Activated naive CD4-positive, alpha-beta T cell treated with Interleukin-2 at 50 U/mL for 16 hours (primary cell): ENCODE measurements at places on chromosomes 7 and 10.

DNA sequence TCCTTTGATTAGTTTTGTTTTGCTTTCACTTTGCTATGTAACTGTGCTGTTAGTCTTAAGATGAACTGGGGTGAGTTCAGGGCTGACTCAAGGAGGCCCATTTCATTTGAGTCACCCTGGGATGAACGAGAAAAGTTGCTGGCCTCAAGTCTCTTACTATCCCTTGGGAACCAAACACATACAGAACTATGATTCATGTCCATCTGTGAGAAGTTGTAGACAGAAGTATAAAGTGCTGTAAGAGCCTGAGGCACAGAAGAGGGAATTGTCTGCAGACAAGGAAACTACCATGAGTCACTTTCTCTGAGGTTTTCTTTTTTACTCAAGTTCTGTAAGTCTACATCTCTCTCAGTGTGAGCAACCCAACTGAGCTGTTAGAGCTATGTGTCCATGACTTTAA, 179.8 kb upstream of the CSTF2T start:
- DNase-seq: peak; percentile 34

DNA sequence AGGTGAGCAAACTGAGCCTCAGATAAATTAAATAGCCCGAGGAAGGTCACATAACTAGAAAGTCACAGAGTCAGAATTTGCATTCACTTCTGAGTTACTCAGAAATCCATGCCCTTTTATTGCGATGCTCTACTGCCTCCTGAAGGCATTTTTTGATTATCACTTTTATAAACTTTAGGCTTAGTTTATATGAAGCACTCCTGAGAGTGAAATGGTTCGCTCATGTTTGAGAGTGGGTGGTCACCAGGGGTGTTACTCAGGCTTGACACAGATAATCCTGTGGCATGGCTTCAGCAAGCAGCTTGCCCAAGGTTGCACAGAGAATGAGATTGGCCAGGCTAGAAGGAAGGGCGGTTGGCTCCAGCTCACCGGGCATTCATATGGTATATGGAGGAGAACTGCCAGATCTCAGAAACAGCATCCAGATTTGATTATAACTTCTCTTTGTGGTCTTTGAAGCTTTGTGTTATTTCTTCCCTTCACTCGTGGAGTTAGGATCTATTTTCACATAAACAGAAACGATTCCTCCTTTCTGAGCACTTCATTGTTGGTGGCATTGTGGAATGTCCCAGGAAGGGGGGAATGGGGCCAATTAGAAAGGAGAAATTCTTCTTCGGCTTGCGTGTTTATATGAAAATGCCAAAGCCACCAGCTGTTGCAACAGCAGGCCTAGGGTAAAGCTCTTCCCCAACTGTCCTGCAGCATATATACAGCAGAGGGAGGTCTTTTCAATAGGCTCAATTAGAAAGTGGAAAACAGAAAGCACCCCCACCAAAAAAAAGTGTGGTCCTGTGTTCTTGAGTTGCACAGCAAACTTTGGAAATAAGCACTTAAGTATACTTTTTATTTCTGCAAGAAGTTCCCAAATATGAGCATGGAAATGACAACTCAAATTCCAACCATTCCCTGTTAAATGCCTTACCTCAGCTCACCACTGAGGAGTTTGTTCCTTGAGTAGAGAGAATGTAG, 628.8 kb downstream of the SUGCT start:
- DNase-seq: no peak

DNA sequence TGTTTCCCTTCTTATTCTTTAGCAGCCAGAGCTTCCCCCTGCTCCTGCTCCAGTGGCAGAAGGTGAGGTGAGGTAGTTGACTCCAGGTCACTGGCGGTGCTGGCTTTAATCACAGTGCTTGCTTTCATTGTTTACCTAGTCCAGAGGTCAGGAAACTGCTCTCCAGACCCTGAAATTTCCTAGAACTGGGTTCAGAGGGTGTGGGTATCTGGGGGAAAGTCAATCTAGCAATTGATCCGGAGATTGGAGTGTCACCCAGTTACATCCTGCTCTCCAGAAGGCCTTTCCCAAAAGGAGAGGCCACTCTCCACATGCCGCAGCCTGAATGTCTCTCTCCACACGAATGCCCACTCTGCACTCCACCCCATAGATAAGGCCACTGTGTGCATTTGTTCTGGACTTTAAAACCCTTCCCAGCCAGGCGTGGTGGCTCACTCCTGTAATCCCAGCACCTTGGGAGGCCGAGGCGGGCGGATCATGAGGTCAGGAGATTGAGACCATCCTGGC, 2.1 kb upstream of the MBL2 start:
- DNase-seq: no peak

GRCh38 chr7:111266613-111267012, 175.7 kb downstream of the LRRN3 start:
- no peak for DNase-seq

DNA sequence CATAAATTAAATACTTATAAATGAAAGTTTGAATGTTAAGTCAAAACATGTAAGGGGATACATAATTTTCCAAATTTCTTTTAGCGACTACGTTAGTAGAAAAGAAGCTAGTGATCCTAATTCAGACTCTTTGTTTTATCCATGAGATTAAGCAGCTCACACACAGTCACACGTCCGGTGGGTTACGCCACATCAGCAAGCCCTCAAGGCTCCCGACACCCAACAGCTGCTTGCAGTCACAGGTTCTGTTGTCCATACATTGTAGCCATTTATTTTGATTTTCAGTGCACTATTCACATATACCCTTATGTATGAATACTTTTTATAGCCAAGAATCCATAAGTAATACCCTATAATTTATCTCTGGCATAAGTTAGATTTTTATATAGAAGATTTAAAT, 39.5 kb downstream of the XRCC2 start:
- no peak for DNase-seq

DNA sequence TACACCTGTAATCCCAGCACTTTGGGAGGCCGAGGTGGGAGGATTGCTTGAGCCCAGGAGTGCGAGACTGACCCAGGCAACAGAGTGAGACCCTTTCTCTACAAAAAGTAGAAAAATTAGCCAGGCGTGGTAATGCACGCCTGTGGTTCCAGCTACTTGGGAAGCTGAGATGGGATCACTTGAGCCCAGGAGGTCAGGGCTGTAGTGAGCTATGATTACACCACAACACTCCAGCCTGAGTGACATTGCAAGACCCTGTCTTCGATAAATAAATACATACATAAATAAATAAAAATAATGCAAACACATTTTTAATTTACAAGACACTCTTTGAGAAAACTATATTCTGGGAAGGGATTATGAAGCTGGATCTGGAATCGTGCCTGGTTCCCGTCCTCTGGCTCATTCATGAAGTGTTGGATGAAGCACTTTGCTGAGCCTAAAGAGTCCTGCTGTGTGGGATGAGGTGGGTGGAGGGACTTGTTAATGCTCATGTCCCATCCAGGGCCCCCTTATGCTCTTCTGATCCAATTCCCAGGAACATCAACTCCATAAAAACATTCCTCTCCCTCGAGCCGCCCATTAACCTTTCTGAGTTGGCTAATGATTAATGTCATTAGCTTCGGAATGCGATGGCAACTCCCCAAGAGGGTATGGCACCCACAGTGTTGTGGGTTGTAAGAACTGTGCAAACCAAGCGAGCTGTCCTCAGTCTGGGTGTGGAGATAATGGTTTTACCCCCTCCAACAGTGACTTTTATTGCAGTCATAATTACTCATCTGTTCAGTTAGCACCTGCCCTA, 236.3 kb downstream of the BAMBI start:
- DNase-seq: no peak

GRCh38 chr10:5816170-5816569, 2.9 kb upstream of the GDI2 start:
- DNase-seq: no peak
